HT-29 (cell line): ENCODE measurements at places on chromosomes 3 and 15. TPM values are rescaled to one million over a fixed set of nuclear protein-coding genes. Genes with fewer than 3 reads are reported as not detected.

The PLXNA1 gene
- total RNA-seq = 92.8 and 103 TPM in 2 replicates

The SLC22A13 gene
- total RNA-seq = 0.25 and 0.26 TPM in 2 replicates

The MESP1 gene
- total RNA-seq = 0.23 and 0.71 TPM in 2 replicates

The STRA6 gene
- total RNA-seq = 14.3 and 14.7 TPM in 2 replicates

The SLC27A2 gene
- 44.5 and 56.0 TPM in 2 replicates for total RNA-seq

DNA sequence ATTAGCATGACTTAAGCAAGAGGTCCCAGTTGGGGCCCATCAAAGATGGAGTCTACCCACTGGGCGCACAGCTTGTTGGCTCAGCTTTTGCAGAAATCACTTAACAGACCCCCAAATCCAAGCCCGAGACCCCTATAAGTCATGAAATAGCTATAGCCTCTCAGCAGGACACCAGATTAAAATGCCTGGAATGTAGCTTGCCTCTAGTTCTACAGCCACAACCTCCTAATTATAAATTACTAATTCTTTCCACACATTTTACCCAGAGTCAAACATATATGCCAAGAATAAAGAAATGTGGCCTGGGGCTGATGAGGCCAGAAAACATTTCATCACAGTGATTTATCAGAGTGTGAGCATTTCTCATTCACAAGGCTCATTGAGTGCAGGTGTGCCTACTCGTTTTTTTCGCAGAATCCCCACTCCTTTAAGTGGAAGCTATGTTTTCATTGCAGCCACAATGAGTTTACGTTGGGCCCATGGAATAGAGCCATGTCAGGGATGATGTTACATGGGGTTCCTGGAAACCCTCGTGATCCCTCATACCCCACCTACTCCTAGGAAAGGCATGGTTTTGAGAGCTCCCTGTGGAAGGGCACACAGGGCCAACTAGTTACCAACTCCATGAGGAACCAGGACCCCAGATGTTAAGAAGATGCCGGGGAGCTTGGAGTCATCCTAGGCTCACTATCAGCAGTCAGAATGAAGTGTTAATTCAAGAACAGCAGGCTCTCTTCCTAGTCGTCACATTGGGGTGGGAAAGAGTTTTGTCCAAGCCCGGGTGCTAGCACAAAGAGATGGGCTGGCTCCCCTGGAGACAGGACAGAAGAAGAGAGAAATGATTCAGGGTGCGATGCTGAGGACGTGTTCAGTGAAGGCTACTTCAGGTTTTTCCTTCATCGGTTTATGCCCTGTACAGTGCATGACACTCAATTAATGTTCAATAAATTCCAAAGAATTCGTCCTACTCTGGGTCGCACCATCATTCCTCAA, 90.2 kb upstream of the ABHD17C start:
- no peak for DNase-seq

The HMCES gene
- total RNA-seq = 58.0 and 63.5 TPM in 2 replicates

The SATB1 gene
- total RNA-seq = 12.6 and 15.1 TPM in 2 replicates

- DNase-seq = no peak
These were observed 1314.6 kb upstream of the GBE1 start for GRCh38 chr3:83076041-83076440.

The ATP13A4 gene
- 0.23 TPM in 2 replicates for total RNA-seq

DNA sequence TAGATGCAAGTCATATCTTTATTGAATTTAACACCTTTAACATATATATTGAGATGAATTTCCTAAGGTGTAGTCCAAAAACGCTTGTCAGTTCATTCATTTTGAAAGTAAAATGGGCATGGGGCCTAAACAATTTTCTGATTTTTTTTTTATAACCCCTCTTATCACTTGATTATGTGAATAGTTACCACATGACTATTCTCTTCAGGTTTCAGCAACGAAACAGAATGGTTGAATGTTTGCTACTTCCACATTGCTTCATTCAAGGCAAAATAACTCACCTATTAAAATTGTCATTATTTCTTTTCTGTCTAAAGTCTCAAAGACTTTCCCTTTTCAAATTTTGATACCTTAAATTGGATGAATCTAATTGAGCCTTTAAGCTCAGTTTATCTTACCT, 96.4 kb downstream of the MBNL1 start:
- DNase-seq = no peak

DNA sequence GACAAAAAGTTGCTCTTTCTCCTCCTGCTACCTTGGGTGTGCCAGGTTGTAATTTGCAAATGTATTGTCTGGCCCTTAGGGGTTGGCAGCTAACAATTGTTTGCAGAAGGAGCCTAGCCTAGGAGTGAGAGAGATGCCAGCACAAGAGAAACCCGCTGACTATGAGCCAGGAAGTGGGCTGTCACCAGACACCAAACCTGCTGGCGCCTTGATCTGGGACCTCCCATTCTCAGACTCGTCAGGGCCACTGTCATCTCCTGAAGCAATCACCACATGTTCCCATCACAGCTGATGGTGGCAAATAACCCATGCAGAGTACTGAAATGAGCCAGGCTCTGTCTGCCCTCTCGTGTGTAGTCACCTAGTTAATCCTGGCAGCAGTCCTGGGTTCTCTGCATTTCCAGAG, 406.4 kb upstream of the NPAP1 start:
- no peak for DNase-seq

- DNase-seq = no peak
These were observed 4.8 kb downstream of the PDIA5 start for GRCh38 chr3:123071581-123071980.

GRCh38 chr15:38696109-38696727, 131.6 kb upstream of the RASGRP1 start:
- no peak for DNase-seq

- no peak for DNase-seq
These were observed 355.5 kb downstream of the OCA2 start for GRCh38 chr15:27743638-27744037.

DNA sequence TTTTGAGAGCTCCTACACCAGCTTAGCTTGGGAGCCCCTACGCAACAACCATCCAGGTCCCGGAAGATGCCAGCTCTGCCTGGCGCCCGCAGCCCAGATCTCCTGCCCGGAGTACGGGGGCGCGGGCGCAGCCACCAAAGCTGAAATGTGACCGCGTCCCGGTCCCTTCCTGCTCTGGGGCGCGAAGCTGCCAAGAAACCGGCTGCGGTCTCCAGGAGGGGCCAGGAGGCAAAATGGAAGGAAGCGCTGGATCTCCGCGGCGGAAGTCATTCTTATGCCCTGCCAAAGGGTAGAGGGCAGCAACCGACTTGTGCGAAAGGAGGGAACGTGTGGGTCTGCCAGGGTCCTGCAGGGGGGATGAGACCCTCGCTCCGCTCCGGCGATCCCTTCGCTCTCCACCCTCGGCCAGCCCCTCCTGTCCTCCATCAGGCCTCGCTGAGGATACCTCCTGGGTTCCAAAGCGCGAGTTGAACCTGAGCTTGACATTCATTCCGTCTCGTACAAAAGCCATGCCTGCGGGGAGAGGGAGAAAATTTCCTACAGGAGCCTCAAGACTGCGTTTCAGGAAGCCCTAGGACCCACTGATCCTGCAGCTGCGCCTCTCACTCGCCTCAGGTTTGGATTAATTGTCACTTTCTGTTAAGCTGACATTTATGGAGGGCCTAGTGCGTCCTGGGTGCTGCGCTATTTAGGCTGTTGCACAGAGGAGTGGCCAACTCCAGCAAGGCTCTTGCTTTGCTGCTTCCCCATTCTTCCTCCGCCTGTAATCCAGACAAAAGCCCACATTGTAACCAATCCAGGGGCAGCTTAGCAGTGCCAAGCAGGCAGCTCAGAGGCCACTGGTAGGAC, 98.3 kb upstream of the VGLL3 start:
- DNase-seq = no peak

The SMAD6 gene
- total RNA-seq = 101 and 123 TPM in 2 replicates

GRCh38 chr3:141875374-141875892, 1.0 kb upstream of the ATP1B3 start:
- DNase-seq = peak; percentile 86

The GUCA1C gene
- total RNA-seq = not detected in 2 replicates

DNA sequence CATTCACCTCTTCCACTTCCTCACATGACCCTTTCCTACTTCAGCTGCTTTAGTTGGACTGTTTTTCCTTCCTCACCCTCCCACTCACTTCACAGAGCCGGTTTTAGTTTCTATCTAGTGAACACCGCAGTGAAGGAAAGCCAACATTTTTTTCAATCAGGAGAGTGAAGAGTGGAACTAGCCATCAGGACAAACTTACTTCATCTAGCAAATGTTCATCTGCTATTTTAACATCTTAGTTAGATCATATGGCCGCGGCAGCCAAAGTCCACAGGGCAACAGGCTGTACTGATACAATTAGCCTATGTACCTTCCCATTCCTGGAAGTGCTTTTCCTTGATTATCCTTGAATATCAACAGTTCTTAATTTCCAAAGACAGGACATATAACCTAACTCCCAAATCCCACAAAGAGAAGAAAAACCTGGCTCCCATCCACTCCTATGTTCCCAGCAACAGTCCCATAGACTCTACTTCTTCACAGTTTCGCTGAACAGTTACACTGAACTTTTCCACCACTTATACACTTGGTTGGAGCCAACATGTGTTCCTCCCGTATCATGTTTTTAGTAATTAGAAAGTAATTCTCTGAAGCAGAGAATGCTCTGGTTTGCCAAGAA, 456.2 kb upstream of the THBS1 start:
- DNase-seq = no peak

The PLS1 gene
- total RNA-seq = 38.5 and 40.3 TPM in 2 replicates

The HHLA2 gene
- 2.2 and 4.2 TPM in 2 replicates for total RNA-seq

- DNase-seq = no peak
These were observed 32.2 kb downstream of the SLC6A11 start for GRCh38 chr3:10848261-10848660.

GRCh38 chr3:141052201-141053069, 1.3 kb downstream of the SPSB4 start:
- DNase-seq = no peak

DNA sequence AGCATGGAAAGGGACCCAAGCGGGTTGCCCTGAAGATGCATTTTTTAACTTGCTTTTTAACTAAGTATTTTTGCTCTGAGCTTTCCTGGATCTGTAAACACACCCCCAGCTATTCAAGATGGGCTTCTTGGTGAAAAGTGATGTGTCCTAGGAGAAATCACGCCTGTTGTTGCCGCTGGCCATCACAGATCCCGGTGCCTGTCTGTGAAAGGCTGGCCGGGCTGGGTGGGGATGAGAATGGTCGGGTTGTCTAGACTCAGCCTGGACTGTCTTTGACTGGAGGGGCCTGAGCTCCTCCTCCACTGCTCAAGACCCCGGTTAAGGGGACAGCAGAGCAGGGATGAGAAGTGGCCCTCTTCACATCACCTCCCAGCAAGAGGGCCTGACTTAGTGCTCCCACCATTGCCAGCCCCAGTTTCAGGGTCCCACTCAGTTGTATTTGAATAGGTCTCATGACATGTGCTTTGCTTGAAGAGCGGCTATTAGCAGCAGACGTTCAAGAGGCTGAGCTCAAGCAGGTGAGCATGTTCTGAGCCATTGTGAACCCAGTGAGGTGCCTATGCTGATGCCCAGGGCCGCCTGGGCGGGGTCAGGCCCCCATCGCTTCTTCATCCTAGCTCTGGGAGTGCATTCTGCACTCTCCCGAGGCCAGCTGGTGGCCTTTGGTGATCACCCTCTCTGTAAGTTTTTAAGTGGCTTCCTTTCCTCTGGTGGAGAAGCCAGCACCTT, 79.9 kb downstream of the IGF1R start:
- DNase-seq = peak; percentile 55

DNA sequence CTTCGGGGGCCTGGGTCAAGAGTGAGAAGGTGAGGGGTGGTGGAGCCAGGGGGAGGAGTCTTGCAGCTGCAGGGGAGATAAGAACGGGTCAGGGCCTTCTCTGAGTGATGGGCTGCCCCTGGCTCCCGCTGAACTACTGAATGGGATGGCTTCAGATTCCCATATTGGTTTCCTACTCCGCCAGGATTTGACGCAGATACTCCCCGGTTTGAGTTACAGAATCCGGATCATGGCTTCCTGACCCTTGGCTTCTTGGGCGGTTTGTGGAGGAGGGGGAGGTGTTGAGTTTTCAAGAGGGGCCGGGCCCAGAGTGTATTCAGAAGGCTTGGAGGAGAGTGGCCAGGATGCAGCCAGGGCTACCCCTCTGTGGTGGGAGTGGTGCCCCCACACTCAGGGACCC, 119.9 kb upstream of the ATP2B2 start:
- no peak for DNase-seq

The PLD1 gene
- 17.3 and 17.9 TPM in 2 replicates for total RNA-seq

- peak; percentile 69 for DNase-seq
These were observed 1.8 kb upstream of the ZBTB38 start for GRCh38 chr3:141366285-141367037.

GRCh38 chr15:92095693-92096092, 242.2 kb downstream of the SLCO3A1 start:
- no peak for DNase-seq

GRCh38 chr3:172119266-172119969, 80.0 kb downstream of the FNDC3B start:
- no peak for DNase-seq

The RARRES1 gene
- 79.2 and 102 TPM in 2 replicates for total RNA-seq

The PLCL2 gene
- 2.5 and 3.0 TPM in 2 replicates for total RNA-seq

The FBXW12 gene
- not detected in 2 replicates for total RNA-seq

DNA sequence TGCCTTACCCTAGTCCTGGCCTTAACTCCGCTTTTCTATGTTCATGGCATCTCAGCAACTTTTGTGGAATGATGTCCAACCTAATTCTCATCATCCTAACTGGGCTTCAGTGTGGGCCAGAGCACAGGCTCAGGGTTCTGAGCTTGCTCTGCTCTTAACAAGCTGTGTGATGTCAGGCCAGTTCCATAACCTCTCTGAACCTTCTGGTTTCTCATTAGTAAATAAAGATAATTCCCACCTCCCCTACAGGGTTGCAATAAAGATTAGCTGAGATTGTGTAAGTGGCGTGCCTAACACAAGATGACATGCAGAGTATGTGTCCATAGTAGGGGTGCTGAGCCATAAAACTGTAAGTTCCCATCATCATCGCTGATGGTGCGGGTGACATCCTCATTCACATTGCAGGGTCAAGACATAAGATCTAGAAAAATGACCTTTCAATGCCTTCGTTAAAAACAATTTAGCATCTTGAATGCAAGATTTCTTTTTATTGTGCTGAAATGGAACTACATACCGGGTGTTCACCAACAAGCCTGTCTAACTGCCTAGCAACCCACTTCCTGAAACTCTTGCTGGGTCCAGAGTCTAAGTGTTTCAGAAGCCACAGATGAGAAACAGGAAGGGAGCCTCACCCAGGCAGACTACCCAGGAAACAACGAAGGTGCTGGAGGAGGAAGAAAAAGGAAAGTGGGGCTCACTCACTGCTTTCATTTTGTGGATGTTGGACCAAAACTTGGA, 36.2 kb downstream of the CDCP1 start:
- peak; percentile 59 for DNase-seq

GRCh38 chr15:80012060-80012726, 41.2 kb upstream of the BCL2A1 start:
- no peak for DNase-seq

The SNX4 gene
- 20.0 and 33.3 TPM in 2 replicates for total RNA-seq

The CATSPER2 gene
- 2.9 and 5.0 TPM in 2 replicates for total RNA-seq

GRCh38 chr3:53768478-53769459, 77.5 kb downstream of the CHDH start:
- DNase-seq = no peak
